ENCODE measurements at places on chromosomes 16 and 17.

- no peak for DNase-seq
These were observed 43.4 kb downstream of the MEAK7 start for GRCh38 chr16:84461029-84461412.

DNA sequence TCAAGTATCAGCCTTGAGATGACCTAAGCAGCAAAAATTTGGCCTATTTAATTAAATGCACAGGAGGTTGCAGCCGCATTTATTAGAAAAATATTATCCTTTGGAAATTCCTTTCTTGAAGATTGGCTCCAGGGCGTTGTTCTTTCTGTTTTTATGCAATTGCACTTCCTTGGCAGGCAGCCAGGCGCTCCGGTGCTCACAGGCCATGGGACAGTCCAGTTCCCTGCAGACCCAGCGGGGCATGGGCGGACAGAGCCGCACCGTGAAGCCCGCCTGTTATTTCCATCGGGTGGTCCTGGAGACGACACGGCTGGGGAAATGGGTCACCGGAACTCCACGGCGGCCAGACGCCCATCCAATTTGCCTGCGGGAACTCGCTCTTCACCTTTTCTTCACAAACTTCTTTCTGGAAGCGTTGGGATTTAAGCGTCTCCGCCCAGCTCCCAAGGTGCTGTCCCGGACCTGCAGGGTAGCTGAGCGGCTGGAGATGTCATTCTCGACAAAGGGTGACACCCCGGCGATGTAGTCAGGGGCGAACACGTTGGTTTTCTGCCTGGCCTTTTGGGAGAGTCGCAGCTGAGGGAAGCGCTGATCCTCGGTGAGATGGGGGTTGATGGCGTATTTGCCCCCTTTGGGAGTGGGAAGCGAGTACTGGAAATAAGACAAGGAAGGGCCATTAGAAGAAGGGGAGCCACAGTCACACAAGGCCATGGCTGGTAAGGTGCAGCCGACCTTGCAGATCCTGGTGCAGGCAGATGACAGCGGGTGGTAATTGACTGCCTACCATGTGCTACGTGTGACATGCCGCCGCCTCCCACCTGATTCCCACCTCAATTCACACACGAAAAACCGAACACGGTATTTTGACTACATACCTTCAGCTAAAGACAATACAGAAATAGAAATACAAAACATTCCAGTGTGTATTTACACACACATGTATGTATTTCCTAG is 12.5 kb downstream of the NOB1 start:
- no peak for DNase-seq

DNA sequence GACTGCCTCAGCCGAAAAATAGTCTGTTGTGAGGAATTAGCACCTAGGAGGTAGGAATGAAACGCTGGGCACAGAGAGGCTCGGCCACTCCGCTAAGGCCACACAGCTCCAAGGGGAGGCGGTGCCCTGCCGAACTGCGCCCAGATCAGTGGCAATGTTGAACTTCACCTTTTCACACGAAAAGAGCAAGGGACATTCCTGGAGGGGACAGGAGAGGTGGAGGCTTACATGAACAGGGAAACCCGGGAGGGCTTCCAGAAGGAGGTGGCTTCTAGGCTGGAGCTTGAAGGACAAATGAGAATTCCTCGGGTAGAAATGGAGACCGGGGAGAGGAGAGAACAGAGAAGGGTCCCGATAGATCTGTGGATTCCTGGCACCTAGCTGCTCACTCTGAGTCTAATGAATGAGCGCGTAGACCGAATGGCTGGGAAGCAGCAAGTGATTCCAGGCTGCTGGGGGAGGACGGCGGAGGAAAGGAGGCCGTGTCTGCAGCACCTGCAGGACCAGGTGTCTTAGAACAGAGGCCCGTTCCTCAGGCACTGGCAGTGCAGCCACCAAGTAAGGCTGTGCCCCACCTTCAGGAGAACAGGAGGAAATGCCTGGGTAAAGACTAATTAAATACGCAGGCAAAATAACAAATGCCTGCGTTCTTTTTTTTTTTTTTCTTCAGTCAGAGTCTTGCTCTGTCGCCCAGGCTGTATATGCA is 722 bp upstream of the SLC38A10 start:
- DNase-seq = no peak

DNA sequence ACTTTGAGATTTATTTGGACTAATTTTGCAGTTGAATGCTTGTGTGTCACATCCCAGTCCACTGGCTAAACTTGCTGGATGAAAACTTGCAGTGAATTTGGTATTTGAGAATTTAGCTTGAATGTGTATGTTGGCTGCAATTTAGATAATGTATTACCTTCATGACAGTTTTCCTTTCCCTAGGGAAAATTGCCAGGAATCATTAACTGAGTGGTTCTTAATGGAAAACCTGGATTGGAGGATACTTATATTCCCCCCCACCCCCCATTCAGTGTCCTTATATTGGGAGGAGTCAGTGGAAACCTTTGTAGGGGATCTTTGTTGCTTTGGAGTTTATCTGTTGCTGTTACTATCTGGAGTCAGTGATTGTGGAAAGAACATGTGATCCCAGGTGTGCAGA is 67.6 kb downstream of the KPNA2 start:
- no peak for DNase-seq

DNA sequence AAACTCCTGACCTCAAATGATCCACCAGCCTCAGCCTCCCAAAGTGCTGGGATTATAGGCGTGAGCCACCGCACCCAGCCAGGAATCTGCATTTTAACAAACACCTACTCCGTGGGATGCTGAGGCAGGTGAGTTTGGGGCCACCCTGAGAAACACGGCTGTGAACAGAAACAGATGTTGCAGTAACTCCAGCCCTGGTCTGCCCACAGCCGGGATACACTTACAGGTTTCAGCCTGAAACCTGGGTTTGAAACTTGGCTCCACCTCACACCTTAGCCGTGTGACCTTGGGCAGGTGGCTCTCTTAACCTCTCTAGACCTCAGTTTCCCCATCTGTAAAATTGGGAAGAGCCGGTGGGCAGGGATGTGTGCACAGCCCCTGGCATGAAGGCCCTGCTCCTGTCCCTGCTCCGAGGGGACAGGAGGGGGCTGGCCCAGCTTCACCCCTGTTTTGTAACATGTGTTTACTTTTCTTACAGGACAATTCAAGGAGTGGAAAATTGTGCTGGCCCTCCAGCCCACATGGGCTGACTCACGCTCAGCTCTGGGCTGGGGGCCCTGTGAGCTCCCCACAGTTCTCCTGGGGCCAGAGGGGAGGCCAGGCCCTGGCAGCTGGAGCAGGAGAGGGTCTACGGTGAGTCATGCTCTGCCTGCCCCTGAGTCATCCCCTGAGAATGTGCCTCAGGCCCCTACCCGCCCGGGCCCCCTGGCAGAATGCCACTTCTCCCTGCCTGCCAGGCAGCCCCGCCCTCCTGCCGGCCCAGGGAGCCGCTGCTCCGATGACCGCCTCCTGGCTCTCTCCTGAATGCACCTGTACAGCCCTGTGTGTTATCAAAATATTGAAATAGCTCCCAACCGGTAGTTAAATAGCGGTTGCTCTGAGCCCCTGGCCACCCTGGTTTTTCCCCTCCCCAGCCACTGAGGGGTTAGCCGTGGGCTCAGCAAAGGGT is 7.7 kb upstream of the PPL start:
- DNase-seq = no peak

DNA sequence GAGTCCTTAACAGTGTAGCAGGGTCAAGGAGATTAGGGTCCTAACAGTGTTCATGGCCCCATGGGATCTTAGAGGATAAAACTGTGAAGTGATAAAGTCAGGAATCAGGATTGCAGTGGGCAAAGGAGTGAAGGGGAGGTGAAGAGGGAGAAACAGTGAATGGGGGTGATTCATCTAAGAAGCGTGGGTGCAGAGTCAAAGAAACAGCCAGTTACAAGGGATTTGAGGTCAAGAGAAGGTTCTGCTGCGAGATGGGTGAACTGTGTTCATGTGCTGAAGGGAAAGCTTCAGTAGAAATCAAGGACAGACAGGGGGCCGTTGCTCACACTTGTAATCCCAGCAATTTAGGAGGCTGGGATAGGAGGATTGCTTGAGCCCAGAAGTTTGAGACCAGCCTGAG is 5.9 kb downstream of the GTF3C1 start:
- DNase-seq = no peak

GRCh38 chr17:13541032-13541480 is 60.7 kb downstream of the HS3ST3A1 start:
- no peak for DNase-seq

- DNase-seq = no peak
These were observed 21.8 kb upstream of the ZKSCAN2 start for GRCh38 chr16:25279491-25279890.

- DNase-seq = no peak
These were observed 156.5 kb downstream of the CHD9 start for GRCh38 chr16:53211253-53211652.

GRCh38 chr17:50396261-50397110 is 837 bp downstream of the LRRC59 start:
- peak; percentile 22 for DNase-seq

DNA sequence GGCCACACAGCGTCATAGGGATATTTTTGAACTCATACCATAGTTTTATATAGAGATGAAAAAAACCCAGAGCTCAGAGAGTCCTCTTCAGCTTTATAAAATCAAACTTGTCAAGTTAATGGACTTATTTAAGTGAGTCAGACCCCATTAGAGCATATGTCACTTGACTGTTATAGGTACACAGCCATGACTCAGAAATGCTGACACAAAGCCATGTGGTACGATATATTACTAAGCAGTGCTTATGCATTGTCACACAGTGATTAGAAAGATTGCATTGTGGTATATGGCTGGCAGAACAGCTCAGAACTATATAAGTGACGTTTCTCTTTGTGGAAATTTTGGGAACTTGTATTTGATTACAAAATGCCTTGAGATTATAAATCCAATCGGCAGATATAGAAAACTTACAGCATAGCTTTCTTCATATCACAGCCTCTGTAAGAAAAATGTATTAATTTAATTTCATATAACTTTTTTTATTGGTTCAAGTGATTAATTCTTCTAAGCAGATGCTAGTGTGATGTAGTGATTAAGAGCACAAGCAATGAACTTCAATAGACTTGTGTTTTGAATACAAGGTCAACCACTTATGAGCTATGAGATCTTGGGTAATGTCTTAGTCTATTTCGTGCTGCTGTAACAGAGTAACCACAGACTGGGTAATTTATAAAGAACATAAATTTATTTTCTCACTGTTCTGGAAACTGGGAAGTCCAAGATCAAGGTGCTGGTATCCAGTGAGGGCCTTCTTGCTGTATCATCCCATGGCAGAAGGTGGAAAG is 25.8 kb upstream of the GINS3 start:
- DNase-seq = no peak

- DNase-seq = no peak
These were observed 117.8 kb downstream of the C16orf95 start for GRCh38 chr16:87199379-87199778.

DNA sequence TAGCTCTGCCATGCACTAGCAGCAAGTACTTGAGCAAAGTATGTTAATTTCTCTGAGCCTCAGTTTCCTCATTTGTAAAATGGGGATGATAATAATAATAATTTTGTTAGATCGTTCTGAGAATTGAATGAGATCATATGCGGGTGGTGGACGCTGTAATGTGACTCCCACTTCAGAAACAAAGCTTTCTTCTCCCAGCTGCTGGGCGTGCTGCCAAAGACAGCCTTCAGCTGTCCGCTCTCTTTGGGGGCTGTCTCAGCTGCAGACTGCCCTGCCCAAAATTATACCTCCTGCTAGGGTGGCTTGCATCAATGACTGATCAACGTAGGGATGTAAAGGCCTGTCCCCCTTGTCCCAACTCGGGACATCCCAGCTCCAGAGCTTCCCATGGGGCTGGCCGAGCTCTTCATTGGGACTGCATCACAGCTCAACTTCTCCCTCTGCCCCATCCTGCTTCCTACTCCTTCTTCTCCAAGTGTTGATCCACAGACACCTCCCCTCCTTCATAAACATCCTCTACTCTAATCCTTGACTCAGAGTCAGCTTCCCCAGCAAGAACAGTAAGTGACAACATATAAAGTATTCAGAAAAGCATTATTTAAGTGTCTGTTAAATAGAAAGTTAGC is 30.7 kb upstream of the CDH5 start:
- DNase-seq = no peak

- no peak for DNase-seq
These were observed 43.4 kb upstream of the PRSS54 start for GRCh38 chr16:58338205-58338604.
